ELF-1 (cell line): ENCODE measurements at places on chromosomes 16 and 17.

GRCh38 chr17:6843241-6843880 is 11.8 kb upstream of the TEKT1 start:
- no peak for DNase-seq

DNA sequence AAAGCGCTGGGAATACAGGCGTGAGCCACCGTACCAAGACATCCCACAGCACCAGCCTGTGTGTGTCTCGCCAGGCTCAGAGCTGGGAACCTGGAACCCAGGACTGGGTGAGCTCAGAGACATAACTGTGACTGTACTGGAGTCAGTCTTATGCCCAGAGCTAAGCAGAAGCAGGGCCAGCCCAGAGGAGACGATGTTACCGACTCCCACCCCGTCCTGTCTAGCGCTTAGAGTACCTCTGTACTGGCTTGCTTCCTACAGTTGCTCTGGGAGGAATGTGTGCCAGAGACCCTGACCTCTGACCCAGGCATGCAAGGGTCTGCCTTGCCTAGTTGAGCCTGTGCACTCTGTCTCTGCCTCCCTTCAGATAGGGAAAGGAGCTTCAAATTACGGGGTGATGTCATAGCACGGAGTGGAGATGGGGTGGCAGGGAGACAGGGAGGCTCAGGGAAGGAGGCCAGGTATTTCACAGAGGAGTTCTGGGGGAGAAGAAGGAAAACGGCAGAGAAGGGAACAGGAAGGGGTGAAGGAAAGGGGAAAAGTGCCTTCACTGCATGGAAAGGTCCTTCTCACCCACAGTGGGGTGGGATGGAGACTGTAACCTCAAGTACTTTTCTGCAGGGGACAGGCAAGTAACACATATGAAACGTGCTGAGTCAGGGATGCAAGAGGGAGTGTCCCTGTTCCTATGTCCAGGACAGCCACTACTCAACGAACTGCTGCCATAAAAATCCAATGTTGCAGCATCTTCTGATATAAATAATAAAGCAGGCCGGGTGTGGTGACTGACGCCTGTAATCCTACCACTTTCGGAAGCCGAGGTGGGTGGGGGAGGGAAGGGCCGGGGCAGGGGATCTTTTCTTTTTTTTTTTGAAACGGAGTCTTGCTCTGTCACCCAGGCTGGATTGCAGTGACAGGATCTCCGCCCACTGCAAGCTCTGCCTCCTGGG is 5.8 kb upstream of the ARMC5 start:
- peak; percentile 85 for DNase-seq

GRCh38 chr17:27473748-27474609 is 17.7 kb downstream of the KSR1 start:
- DNase-seq = no peak

DNA sequence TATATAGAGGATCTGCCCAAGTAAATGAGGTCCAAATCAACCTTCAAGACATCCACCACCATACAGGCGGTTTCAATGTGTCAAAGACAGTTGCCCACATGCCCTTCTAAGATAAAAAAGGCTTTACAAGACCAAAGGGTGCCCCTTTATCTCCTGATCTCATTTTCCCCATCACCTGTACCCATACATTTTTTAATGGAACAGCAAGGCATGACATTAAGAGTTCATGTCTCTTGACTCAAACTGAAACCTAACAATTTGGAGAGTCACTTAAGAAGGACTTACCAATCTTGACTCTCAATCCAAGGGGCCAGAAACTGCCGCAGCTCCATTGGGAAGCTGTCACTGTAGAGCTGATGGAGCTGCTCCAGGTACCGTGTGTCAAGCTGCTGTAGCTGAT is 40.1 kb downstream of the STAT3 start:
- no peak for DNase-seq

GRCh38 chr16:79294568-79294967 is 306.0 kb downstream of the MAF start:
- DNase-seq = no peak

DNA sequence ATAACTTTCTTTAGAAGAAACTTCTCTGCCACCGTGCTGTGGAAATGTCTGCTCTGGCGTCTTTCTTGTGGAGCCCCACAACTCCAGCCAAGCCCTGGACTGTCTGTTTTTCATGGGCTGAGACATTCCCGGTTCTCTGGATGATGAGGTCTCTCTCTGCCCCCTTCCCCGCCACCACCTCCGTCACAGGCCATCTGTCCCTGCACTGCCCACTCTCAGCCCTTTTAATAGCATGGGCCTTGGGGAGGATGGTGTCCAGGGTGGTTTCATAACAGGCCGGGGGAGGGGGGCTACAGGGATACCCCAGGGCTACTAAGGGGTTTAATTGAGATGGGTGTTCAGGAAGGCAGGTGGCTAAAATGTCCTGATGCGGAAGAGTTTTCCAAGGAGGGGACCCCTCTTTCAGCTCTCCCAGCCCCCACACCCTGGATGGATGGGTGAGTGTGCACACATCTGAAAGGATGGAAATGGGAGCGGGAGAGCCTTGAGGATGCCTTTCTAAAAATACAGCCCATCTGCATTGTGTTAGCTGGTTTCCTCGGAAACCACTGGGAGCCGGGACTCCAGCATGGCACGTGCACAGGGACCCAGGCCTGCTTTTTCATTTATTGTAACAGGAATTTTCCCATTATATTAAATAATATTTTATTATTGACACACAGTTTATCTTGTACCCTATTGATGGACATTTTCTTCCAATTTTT is 14.6 kb upstream of the NDRG4 start:
- no peak for DNase-seq

DNA sequence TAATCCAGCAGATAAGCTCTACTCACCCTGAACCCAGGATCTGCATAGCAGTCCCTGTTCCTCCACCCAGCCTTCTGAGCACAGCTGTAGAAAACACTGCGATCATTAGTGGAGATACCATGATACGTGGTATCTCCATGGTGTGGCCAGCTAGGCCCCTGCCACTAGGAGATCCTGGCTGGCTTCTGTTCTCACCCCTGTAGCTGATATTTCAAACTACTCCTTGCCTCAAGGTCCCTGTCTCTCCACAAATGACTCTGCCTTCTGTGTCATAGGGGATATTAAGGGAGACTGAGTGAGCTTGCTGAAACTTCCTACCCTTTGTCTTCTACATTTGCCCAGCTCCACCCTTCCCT is 44.3 kb downstream of the ERN1 start:
- no peak for DNase-seq

DNA sequence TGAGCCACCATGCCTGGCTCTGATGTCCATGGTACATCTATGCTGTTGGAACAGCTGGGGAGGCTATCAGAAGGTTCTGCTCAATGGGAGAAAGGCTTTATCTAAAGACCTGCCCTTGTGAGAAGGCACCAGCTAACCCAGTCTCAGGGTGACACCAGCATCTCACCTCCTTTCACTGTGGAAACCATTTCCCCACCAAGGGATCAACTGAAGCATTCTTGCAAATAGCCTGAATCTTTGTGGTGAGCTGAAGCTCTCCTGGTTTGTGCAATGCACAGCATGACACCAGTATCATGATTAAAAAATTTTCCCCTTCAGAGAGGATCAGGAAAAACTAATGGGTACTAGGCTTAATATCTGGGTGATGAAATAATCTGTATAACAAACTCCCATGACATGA is 5.1 kb downstream of the CCL18 start:
- no peak for DNase-seq

- no peak for DNase-seq
Measured at GRCh38 chr17:38532451-38532850, 73.3 kb downstream of the SRCIN1 start.
